ENCODE measurements at places on chromosomes 16 and 17.

- no peaks in the 10 kb centered on the region for H3K36me3 ChIP-seq
- no peaks in the 10 kb centered on the region for H3K27me3 ChIP-seq
- H3K4me3 ChIP-seq: no peak overlapping the region
- peaks cover 9% of the 10 kb centered on the region for H3K4me1 ChIP-seq
- DNase-seq: peak; percentile 49
Observed at GRCh38 chr16:58456193-58456592, 43.8 kb upstream of the NDRG4 start.

DNA sequence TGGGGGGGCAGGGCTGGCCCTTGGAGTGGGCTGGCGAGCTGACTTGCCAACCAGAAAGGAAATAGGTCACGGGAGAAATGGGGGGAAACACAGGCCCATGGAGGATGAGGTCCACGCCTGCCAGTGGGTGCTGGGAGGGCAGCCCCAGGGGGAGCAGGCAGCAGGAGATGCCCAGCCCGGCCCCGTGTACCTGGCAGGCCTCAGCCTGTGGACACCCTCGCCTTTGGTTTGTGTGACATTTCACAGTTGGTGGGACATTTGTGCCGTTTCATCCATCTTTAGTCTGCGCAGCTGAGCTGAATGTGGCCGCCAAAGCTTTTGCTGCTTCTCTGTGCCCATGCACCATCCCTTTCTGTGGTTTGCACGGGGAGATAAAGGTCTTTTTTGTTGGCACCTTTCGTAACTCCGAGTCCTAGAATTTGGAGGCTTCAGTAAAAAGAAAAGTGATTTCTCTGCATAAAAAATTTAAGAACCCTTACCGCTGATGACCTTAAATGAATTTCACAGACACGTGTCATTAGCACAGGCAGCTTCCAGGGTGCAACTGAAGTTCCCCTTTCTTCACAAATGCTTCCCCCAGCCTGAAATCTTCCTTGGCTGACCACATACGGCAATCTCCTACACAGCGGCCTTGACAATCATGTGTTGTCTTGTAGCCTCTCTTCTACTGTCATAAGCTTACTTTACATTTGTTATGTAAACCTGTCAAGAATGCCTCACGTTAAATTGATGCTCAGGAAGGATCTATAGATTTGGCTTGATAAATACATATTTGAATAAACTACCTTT, 193.6 kb downstream of the RPTOR start:
- DNase-seq: no peak
- H3K4me1 ChIP-seq: no peaks in the 10 kb centered on the region
- H3K27ac ChIP-seq: no peak overlapping the region
- H3K36me3 ChIP-seq: no peaks in the 10 kb centered on the region

GRCh38 chr17:80151333-80151732, 4.4 kb upstream of the EIF4A3 start:
- H3K27ac ChIP-seq: no peak overlapping the region
- H3K4me3 ChIP-seq: no peak overlapping the region

GRCh38 chr17:57319806-57320205, 63.5 kb downstream of the MSI2 start:
- H3K27ac ChIP-seq: no peak overlapping the region
- no peaks in the 10 kb centered on the region for H3K4me1 ChIP-seq
- H3K36me3 ChIP-seq: no peaks in the 10 kb centered on the region
- DNase-seq: no peak
- H3K4me3 ChIP-seq: no peak overlapping the region

Data from cardiac muscle cell (in vitro differentiated cells and primary cell).